ENCODE measurements at places on chromosomes 7 and 10.

GRCh38 chr10:110524859-110525232 lies 27.1 kb downstream of the DUSP5 start:
- no peak for DNase-seq

DNA sequence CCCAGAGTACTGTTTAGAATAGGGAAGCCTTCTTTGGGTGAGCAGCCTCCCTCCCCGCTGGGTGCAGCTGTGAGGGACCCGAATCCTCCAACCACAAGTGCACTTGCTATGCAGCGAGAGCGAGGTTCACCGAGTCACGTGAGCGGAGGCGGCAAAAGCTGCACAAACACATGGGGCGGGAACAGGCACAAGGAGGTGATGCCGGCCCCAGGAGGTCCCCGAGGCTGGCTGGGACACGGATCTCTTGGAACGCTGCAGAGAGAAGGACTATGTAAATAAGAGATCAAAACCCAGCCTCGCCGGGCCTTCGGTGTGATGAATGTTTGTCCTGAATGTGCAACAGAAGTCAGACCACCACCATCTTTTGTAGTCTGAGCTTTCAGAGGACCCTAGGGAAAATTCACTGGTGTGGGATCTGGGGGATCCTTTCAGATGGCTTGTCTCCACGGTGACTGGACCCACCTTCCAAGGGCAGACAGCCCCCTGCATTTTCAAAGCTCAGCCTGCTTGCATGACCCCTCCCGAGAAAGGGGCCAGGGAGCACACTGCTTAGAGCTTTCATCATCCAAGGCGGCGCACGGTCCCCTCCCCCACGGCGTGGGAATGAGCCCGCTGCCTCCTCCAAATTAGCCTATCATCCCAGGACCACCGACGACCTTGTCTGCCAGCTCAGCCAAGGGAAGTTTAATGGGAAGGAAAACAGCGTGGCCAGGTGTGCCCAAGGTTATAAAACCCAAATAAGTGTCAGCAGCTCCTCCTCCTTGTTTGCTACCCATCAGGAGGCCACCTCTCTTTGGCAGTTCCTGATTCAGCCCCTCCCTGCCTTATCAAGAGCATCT lies 327.7 kb downstream of the CXCL12 start:
- DNase-seq: no peak

DNA sequence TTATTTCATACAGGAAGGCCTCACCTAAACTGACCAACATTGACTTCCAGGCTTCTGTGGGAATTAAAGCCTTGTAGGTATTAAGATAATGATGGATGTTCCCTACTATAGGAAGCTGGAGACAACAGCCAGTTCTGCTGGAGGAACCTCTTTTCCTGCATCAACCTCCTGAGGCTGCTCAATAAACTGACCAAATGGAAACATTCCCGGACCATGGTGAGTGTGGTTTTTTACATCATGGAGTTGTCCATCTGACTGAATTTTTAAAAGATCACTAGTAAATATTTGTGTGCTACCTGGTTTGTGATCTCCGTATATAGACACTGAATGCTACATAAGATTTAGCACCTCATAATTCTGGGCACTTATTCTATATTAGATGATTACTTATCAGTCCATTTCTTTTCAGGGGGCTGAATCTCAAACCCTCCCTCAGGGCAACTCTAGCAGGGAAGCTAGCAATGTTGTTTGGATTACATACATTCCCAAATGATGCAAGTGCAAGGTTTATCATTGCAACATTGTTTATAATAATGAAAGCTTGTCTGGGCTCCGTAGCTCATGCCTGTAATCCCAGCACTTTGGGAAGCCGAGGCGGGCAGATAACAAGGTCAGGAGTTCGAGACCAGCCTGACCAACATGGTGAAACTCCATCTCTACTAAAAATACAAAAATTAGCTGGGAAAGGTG lies 21.5 kb upstream of the SMKR1 start:
- no peak for DNase-seq

- DNase-seq: peak; percentile 100
Observed at GRCh38 chr7:102875700-102876295, 37.0 kb upstream of the LRRC17 start.

- no peak for DNase-seq
Observed at GRCh38 chr7:24871770-24872169, 108.2 kb downstream of the OSBPL3 start.

GRCh38 chr10:84191106-84191505 lies 3.2 kb upstream of the CDHR1 start:
- no peak for DNase-seq

- no peak for DNase-seq
Observed at GRCh38 chr7:71021131-71021530, 110.8 kb upstream of the GALNT17 start.

- DNase-seq: no peak
Observed at GRCh38 chr7:133484086-133484485, 231.2 kb downstream of the EXOC4 start.

DNA sequence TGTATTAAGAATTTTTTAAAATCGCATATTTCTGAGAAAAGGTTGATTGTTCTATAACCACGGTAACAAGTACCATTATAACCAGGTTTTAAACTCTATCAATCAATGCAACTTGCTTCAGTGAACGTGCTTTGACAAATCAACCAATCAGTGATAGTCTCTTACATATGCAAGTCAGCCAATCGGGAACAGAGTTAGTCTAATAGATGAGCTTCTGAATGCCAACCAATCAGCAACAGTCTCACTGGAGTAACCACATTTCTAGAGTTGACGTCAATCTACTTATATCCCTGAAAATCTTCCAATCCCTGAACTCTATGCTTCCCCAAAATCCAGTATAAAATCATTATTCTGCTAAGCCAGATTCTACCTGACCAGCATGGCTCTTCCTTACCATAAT lies 44.7 kb upstream of the TRUB1 start:
- DNase-seq: no peak

GRCh38 chr7:47100817-47101435 lies 481.0 kb downstream of the TNS3 start:
- peak; percentile 68 for DNase-seq

DNA sequence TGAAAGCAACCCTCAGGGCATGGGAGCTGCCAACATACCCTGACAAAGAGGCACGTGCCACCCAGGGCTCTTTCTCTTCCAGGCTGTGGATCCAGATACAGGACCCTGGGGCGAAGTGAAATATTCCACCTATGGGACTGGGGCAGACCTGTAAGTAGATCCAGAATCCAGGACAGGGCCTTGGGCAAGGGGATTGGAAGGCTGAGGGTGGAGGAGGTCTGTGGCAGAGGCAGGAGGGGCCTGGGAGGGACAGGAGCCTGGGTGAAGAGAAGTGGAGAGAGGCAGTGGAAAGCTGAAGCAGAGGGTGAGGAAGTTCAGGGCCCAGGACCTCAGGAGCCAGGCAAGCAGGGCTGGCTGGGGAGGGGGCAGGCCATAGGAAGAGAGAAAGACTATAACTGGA lies 13.8 kb downstream of the LRIT2 start:
- no peak for DNase-seq

DNA sequence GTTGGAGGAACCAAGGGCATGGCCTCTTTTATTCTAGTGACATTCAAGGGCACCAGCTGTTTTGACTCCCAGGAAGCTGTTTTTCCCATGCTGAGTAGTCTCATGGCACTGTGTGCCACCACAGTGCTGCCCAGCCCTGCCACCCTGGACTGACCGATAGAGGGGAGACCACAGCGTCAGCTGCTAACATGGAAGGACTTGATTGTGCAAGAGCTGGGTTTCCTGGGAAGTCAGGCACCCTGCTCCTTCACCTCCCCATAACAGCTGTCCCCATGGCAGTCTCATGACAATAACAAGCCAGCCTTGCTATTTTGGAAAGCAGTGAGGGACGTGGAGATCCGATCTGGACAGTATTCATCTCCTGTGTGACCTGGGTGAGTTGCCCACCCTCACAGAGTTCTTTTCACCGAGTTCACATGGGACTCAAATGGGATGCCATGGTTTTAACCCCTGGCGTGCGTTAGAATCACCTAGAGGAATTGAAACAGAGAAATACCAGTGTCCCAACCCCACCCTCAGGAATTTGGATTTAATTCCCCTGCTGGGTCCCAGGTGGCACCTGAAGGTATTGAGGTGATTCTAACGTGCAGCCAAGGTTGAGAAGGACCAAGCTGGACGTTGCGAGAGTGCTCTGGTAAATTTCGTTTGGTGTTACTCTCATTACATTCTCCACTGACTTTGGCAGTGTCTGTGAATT lies 174.8 kb downstream of the CELF2 start:
- no peak for DNase-seq

DNA sequence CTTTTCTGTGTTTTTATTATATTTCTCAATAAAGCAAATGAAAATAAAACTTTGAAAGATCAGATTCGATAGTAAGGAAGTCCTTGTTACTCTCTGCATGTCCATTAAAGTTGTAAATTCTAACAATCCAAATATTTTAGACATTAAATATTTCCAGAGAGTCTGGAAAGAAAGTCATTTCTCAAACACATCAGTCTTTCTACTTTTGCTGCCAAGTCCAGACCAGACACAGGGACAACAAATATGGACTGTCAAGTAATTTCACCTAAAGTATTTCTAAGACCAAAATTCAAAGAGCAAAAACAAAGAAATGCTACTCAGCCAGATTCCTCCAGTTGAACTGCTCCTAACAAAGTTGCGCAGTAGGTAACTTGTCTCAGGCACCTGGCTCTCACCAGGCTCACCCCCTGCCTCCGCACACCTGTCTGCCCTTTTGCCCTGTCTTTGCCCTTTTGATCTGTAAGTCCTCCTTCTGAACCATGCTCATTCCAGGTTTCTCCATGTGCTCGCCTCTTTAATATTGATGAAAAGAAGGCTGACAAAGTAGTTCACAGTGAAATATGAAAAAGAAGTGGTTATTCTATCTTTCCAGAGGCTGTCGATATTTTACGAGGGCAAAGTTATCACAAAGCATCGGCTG lies 300.5 kb downstream of the C7orf25 start:
- no peak for DNase-seq

GRCh38 chr10:69650589-69651261 lies 20.7 kb downstream of the FAM241B start:
- DNase-seq: peak; percentile 36

DNA sequence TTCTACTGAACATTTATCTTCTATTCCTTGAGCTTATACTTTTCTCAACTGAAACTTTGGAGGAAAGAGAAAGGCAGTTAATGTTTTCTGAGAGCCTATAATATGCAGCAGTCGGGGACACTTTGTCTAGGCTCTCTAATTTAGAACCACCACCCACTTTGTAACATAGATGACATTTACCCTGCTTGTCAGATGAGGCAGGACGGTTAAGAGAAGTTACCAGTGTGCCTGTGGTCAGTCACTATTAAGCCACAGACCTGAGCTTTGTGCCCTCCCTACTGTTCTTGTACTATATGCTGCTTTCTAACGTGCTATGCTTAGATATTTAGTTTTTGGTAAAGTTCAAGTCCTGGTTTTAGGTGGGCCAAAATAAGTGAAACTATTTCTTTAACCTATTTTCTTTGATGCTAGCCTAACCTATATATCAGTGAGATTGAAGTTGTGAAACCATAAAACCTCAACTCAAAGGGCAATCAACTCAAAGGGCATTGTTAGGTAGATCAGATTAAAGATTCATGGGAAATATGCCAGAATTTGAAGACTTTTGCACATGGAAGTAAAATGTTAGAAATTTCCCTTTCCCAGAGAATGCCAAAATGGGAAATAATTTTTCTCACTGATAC lies 156.5 kb upstream of the AGR3 start:
- DNase-seq: no peak

DNA sequence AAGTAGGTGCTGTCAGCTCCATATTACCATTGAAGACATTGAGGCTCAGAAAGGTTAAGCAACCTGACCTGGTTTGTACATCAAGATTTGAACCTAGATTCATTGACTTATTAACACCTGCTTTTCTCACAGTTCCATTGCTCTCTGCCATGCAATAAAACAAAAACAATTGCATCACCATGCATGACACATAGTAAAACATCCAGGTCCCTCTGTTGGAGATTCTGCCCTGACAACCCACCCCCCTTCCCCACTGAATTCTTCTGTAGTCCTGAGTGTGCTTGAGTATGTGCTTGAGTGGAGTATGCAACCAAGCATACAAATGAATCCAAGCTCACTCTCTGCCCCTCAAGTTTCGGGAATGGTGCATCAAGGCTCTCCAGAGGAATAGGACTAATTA lies 6.0 kb upstream of the LMBR1 start:
- DNase-seq: no peak

- DNase-seq: no peak
Observed at GRCh38 chr7:14551310-14551709, 351.2 kb downstream of the DGKB start.

- DNase-seq: peak; percentile 47
Observed at GRCh38 chr10:124917428-124918190, 24.3 kb upstream of the ZRANB1 start.

GRCh38 chr7:3408814-3409595 lies 108.0 kb downstream of the SDK1 start:
- DNase-seq: peak; percentile 6

- no peak for DNase-seq
Observed at GRCh38 chr10:91589658-91590035, 43.2 kb downstream of the PPP1R3C start.

GRCh38 chr10:27997865-27998177 lies 1.1 kb downstream of the ODAD2 start:
- DNase-seq: no peak

- DNase-seq: no peak
Observed at GRCh38 chr7:50706469-50706937, 76.2 kb downstream of the GRB10 start.

DNA sequence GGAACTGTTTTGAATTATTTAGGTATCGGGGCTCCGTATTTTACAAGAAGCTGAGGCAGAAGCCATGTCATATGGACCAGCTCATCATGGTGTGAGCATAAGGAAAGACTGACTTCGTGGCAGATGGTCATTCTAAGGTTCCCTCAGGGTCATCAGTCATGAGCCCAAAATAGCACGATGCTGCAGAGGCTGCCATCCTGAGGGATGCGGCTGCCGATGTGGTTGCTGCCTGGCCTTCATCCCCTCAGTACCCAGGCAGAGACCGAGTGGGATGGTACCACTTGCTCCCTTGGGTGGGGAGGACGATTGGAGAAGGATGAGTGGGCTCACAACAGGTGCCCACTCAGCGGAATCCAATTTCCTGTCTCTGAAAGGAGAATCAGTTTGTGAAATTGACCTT lies 490.3 kb downstream of the SDK1 start:
- no peak for DNase-seq

GRCh38 chr10:118621304-118621942 lies 26.0 kb upstream of the PRLHR start:
- no peak for DNase-seq

DNA sequence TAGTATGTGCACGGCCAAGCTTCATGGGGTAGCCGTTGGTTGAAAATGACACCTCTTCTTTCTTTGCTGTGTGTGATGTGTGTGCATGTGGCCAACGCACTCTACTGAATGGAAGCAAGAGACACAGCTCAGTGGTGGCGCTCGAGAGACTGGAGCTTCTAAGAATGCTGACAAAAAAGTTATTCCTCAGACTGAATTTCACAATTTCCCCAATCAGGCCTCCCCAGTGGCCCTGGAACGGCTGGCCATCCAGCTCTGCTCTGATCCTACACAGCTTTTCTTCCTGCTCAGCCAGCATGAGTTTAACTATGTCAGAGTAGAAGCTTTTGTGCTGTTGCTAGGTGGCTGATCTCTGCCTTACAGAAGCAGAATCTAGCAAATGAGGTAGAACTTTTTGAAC lies 186.7 kb upstream of the PLXDC2 start:
- peak; percentile 33 for DNase-seq

GRCh38 chr7:25399000-25399750 lies 170.9 kb upstream of the NPVF start:
- DNase-seq: no peak

GRCh38 chr10:109432281-109432680 lies 491.0 kb downstream of the XPNPEP1 start:
- no peak for DNase-seq

GRCh38 chr7:29281782-29282541 lies 87.4 kb downstream of the CHN2 start:
- peak; percentile 30 for DNase-seq
